ENCODE measurements at places on chromosomes 7 and 10. TPM values are rescaled to one million over a fixed set of nuclear protein-coding genes. Genes with fewer than 3 reads are reported as not detected.

Gene DOCK1
- total RNA-seq = 79.2 TPM

DNA sequence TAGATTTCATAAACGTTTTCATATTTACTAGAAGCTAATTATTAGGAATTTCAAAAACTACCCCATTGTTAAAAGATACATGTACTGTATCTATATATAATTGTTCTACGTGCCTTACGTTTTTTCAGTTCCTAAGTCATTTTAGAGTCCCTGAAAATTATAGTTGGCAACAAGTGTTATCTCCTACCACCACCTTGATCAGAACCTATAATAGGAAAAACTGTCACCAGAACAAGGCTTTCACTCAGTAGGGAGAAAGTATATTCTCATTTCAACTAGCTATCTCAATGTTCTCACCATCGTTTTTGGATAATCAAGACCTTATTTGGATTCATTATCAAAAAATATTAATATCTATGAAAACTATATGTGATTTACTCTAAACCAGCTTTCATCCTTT is 107.7 kb downstream of the CPEB3 start:
- H3K27ac ChIP-seq = no peak overlapping the region
- no peak for DNase-seq
- no peaks in the 10 kb centered on the region for H3K27me3 ChIP-seq

GRCh38 chr7:150903606-150904005 is 51.3 kb downstream of the AOC1 start:
- peak; percentile 81 for DNase-seq
- peak overlapping the region; percentile 22 for H3K27ac ChIP-seq
- no peaks in the 10 kb centered on the region for H3K36me3 ChIP-seq
- H3K4me1 ChIP-seq = peaks cover 13% of the 10 kb centered on the region

DNA sequence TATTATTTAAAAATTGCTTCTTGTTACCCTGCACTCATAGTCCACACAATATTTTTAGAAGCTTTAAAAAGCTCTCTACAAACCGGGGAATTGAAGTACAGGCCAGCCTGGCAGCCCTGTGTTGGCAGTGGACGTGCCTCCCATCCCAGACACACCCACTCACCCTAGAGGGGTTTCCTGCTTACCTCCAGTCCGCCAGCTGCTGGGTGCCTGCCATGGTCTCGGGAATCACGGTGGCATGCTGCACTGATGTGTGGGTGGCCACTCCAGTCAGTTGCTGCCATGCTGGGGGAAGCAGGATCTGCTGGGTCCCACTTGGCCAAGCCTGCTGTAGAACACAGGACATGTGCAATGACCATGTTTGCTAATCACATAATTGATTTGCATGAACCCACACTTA is 80.4 kb downstream of the CLEC2L start:
- no peak overlapping the region for H3K27ac ChIP-seq
- H3K27me3 ChIP-seq = no peaks in the 10 kb centered on the region
- no peak for DNase-seq
- H3K4me3 ChIP-seq = no peak overlapping the region
- peaks cover 57% of the 10 kb centered on the region for H3K36me3 ChIP-seq
- no peaks in the 10 kb centered on the region for H3K4me1 ChIP-seq

- peaks cover 16% of the 10 kb centered on the region for H3K4me1 ChIP-seq
- no peaks in the 10 kb centered on the region for H3K27me3 ChIP-seq
- no peaks in the 10 kb centered on the region for H3K36me3 ChIP-seq
- H3K27ac ChIP-seq = peak overlapping the region; percentile 71
- DNase-seq = peak; percentile 85
Measured at GRCh38 chr10:61786728-61787127, 114.8 kb upstream of the ARID5B start.

- H3K36me3 ChIP-seq = no peaks in the 10 kb centered on the region
- no peak for DNase-seq
- H3K27me3 ChIP-seq = peaks cover 6% of the 10 kb centered on the region
- H3K4me1 ChIP-seq = no peaks in the 10 kb centered on the region
- no peak overlapping the region for H3K27ac ChIP-seq
- no peak overlapping the region for H3K4me3 ChIP-seq
Measured at GRCh38 chr10:132141526-132142395, 45.0 kb upstream of the DPYSL4 start.

DNA sequence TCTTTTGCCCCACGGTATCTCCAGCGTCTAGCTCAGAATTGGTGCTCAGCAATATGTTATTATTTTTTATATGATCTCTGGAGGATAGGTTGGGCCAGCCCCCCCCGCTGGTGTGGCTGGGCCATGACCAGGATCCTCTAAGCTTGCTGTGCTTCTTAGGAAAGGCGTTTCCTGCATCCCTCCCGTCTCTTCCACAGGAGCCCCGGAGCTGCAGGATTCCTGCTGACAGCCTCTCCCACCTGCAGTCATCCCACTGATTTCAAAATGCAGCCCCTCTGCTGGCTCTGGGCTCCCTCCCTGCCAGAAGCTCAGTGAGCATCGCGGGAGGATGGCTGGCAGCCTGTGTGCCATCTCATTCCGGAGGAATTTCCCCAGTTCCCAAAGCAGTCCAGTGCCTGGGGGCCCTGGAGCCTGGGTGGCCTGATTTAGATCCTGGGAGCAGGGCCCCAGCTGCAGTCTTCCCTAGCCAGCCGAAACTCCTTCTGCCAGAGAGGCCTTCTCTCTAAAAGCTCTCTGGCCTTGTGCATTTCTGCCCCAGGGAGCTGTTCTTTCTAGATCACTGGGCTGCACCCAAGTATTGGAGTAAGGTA is 21.8 kb upstream of the GOLGA7B start:
- peaks cover 25% of the 10 kb centered on the region for H3K27me3 ChIP-seq
- H3K36me3 ChIP-seq = no peaks in the 10 kb centered on the region
- H3K4me1 ChIP-seq = no peaks in the 10 kb centered on the region
- H3K27ac ChIP-seq = no peak overlapping the region

- no peak overlapping the region for H3K4me3 ChIP-seq
- H3K36me3 ChIP-seq = no peaks in the 10 kb centered on the region
- no peaks in the 10 kb centered on the region for H3K27me3 ChIP-seq
- H3K4me1 ChIP-seq = no peaks in the 10 kb centered on the region
Measured at GRCh38 chr7:67463316-67463715, 466.7 kb downstream of the TYW1 start.

GRCh38 chr10:112227331-112227987 is 43.9 kb upstream of the GPAM start:
- H3K36me3 ChIP-seq = no peaks in the 10 kb centered on the region
- DNase-seq = no peak
- H3K4me3 ChIP-seq = no peak overlapping the region
- no peaks in the 10 kb centered on the region for H3K27me3 ChIP-seq

- no peak overlapping the region for H3K4me3 ChIP-seq
- DNase-seq = no peak
- H3K27ac ChIP-seq = no peak overlapping the region
- no peaks in the 10 kb centered on the region for H3K4me1 ChIP-seq
- no peaks in the 10 kb centered on the region for H3K27me3 ChIP-seq
Measured at GRCh38 chr10:4101918-4102654, 317.1 kb upstream of the KLF6 start.

DNA sequence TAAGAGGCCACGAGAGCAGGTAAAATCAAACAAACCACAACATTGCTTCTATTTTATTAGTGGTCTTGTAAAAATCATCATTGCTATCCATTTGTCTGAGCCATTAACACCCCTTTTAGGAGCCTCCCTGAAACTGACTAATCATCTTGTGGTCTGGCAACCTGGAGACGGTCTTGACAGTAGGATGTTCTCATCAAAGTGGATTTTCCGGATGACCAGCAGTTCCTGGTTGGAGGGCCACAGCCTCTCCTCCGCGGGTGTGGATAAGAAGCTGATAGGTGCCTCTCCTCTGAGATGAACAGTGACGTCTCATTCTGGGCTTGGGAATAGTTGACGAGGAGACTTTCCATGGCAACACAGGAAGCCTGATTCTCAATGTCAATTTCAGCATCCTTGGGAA is 490.7 kb downstream of the TYW1 start:
- DNase-seq = no peak
- no peak overlapping the region for H3K27ac ChIP-seq
- H3K4me3 ChIP-seq = no peak overlapping the region

- no peak overlapping the region for H3K4me3 ChIP-seq
- no peaks in the 10 kb centered on the region for H3K27me3 ChIP-seq
- peaks cover 27% of the 10 kb centered on the region for H3K36me3 ChIP-seq
- peak; percentile 81 for DNase-seq
Measured at GRCh38 chr10:369684-370448, 234.6 kb downstream of the ZMYND11 start.

Gene C10orf67
- total RNA-seq = 0.18 TPM

DNA sequence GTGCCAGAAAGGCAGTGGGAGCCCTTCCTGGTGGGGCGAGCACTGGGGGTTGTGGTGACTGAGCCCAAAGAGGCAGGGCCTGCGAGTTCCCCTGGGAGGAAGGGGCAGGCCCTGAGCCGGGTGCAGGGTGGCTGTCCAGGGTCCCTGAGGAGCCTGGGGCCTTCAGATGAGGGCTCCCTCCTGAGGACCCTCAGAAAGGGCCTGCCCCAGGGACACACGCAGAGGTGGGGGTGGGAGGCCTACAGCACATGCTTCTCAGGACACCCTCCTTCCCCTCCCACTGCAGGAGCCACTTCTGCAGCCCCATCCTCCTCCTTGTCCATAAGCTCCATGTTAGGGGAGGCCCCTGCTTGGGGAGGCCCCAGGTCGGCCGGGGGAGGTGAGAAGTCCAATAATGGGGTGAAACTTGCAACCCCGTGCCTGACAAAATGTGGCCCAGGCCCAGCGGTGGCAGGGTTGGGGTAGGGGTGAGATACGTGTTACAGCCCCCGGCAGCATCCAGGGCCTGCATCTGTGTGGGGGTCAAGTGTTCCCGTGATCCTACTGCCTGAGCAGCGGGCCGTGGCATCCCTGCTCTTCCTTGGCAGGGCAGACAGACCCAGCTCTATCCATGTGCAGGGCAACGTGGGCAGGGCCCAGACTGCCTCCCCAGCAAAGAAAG is 31.8 kb upstream of the RET start:
- H3K4me3 ChIP-seq = no peak overlapping the region
- H3K36me3 ChIP-seq = no peaks in the 10 kb centered on the region
- no peaks in the 10 kb centered on the region for H3K27me3 ChIP-seq
- peaks cover 2% of the 10 kb centered on the region for H3K4me1 ChIP-seq
- DNase-seq = no peak

Gene AS3MT
- total RNA-seq = 7.5 TPM

DNA sequence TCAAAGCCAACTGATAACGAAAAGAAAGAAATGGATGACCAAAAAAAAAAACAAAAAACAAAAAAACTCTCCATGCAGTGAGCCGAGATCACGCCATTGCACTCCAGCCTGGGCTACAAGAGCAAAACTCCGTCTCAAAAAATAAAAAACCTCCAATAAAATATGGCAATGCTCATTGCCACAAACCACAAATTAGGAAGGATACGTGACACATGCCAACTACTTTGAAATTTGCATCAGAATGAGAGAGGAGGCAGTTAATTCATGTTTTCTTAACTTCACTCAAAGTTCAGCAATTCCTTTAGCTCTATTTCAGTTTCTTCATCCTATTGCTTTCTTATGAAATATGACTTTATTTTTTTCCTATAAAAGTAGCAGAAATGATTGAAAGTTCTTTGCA is 398.1 kb upstream of the C7orf33 start:
- DNase-seq = no peak
- H3K4me3 ChIP-seq = no peak overlapping the region
- no peaks in the 10 kb centered on the region for H3K27me3 ChIP-seq
- H3K36me3 ChIP-seq = no peaks in the 10 kb centered on the region
- no peak overlapping the region for H3K27ac ChIP-seq
- no peaks in the 10 kb centered on the region for H3K4me1 ChIP-seq

DNA sequence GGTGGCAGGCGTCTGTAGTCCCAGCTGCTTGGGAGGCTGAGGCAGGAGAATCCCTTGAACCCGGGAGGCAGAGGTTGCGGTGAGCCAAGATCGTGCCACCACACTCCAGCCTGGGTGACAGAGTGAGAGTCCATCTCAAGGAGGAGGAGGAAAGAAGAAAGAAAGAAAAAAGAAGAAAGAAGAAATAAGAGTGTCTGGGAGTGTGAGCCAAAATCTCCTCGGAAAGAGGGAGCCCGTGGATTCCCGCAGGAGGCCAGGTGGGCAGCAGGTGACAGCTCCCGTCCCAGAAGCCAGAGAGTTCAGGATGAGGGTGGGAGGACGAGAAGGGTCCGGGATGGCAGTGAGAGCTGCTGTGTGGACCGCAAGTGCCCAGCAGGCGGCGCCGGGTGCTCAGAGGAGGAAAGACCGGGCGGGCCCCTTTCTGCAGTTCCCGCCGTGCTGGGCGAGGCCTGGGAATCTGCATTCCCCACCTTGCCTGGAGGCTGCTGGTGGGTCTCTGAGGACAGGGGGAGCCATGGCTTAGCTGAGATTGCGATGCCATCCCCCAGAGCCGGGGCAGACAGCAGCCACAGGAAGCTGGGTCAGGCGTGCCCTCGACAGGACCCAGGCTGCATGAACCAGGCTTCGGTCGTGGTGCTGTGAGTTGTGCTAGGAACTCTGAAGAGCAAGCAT is 17.1 kb upstream of the AMZ1 start:
- no peak overlapping the region for H3K27ac ChIP-seq
- no peaks in the 10 kb centered on the region for H3K36me3 ChIP-seq
- DNase-seq = peak; percentile 51

- H3K27ac ChIP-seq = peak overlapping the region; percentile 100
- peaks cover 9% of the 10 kb centered on the region for H3K36me3 ChIP-seq
- peak; percentile 87 for DNase-seq
- H3K27me3 ChIP-seq = no peaks in the 10 kb centered on the region
- peak overlapping the region; percentile 46 for H3K4me3 ChIP-seq
- H3K4me1 ChIP-seq = peaks cover 18% of the 10 kb centered on the region
Measured at GRCh38 chr7:137074391-137075030, 206.1 kb downstream of the CHRM2 start.

DNA sequence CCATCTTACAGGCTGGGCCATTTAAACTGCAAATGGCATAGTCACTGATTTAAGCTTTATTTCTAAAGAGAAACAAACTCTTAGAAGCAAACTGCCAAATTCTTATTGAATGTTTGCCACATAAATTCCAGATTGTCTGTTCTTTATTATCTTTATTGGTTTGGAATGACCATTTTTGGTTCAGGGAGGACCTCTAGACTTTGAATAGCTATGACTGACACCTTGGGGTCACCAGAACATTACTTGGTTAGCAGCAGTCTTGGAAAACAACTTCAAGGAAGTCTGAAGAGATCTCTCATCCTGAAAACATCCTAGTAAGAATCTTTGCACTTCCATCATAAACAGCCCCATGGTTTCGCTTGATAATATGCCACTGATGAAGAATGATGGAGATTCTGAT is 197.1 kb downstream of the SUGCT start:
- H3K36me3 ChIP-seq = no peaks in the 10 kb centered on the region
- no peaks in the 10 kb centered on the region for H3K27me3 ChIP-seq
- H3K27ac ChIP-seq = no peak overlapping the region
- H3K4me1 ChIP-seq = peaks cover 2% of the 10 kb centered on the region
- peak; percentile 4 for DNase-seq
